Bronchial smooth muscle cell (primary cell): ENCODE measurements at places on chromosomes 3 and 15. TPM values are rescaled to one million over a fixed set of nuclear protein-coding genes. Genes with fewer than 3 reads are reported as not detected.

CYP19A1 gene
- 1.7 and 1.8 TPM in 2 replicates for total RNA-seq

HTR3E gene
- total RNA-seq = not detected in 2 replicates

FES gene
- total RNA-seq = 30.7 and 52.2 TPM in 2 replicates

ARHGAP11A gene
- total RNA-seq = 3.3 and 5.4 TPM in 2 replicates

CLDN16 gene
- not detected in 2 replicates for total RNA-seq

REC114 gene
- not detected in 2 replicates for total RNA-seq

MNS1 gene
- total RNA-seq = 1.9 and 2.0 TPM in 2 replicates
